Fibroblast of skin of abdomen (primary cell): ENCODE measurements at places on chromosomes 6 and 20.

DNA sequence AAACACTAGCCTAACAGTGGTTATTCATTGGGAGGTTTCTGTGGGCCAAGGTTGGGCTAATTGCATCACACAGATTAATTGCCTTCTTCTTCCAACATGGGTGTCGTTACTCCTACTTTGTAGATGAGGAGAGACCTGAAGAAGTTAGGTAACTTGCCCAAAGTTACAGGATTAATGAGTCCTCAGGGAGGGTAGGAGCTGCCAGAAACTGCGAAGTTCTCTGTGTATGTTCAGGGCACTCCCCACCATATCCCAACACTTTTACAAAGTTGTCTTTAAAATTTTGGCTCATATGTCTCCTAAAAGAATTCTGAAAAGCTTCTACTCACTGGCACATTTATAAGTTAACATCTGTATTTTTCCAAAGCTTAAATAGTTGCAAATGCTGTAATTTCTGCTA, 323.5 kb upstream of the HSF2 start:
- no peak for DNase-seq

GRCh38 chr6:81623106-81623759, 129.2 kb downstream of the TENT5A start:
- DNase-seq, result no peak

GRCh38 chr6:168161371-168161750, 82.3 kb upstream of the FRMD1 start:
- no peak for DNase-seq

DNA sequence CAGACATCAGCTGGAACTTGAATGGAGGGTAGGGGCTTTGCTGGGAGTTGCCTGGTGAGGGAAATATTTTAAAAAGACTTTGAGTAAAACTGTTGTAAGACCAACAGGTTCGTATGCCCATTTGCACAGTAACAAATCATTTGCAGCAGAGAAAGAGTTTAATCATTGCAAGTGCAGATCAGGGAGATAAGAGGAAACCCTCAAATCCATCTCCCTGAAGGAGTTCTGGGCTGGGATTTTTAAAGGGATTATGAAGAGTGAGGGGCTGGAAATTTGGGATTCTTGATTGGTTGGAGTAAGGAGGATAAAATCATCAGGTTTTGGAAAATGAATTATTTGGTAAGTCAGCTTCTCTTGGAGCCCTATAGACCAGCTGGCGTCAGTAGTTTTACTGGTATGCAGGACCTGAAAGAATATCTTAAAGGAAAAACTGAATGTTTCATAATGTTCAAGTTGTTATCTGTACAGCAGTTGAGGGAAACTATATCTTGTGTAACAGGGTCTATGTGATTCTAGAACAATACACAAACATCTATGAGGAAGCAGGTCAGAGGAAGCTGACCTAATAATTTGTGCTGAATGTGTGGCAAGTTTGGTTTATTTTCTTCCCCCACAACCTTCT, 295.5 kb downstream of the PLCB1 start:
- no peak for DNase-seq

DNA sequence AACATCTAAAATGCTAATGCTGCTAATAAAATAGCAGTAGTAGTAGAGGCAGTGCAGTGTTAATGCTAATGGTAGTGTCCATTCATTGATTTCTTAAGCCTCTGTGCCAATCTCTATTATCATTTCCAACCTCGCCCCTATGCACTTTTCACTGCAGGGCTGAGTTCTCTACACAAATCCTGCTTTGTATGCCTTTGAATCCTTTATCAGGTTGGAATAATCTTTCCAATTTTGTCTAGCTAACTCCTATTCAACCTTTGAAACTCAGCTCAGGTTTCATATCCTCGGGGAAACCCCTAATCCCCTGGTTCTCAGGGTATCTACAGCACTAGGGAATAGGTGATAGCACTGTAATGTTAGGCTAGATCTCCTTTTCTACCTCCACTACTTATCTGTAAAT, 284.0 kb upstream of the RUNX2 start:
- DNase-seq, result no peak

DNA sequence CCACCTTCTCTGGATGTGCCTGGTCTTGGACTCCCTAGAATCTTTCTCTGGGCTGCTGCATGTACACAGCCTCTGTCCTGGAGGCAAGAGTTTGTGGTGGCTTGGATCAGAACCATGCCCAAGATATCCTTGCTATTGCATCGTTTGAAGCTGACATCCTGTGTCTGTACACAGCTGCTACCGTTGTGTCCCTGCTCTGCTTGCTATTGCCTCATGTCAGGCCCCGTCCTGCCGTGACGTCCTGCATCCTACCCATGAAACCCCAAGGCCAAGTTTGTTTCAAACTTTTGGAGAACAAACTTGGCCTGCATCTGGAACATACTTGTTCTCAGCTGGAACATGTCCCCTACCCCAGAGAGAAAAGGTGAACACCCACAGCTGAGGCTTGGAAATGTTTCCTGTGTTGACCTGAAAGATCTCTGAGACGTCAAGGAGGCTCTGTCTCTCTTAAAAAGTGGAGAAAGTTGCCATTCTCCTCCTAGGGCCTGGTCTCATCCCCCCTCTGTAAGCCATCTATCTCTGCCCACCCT, 78.1 kb downstream of the HFE start:
- no peak for DNase-seq

- no peak for DNase-seq
These were observed 28.9 kb downstream of the TBC1D7 start for GRCh38 chr6:13299403-13299821.
